ENCODE measurements at places on chromosomes 6 and 20.
A peak's percentile ranks its signal among the peaks of the same experiment; 100 is the strongest.

- no peak for DNase-seq
Measured at GRCh38 chr6:17392978-17393891, at the start of gene CAP2. TSS of gene CAP2 (plus strand) at chr6:17393595. CDS start at chr6:17421556, 27,961 bp downstream.

- DNase-seq: no peak
Measured at GRCh38 chr20:62812181-62812906, 4.5 kb upstream of the COL9A3 start.

DNA sequence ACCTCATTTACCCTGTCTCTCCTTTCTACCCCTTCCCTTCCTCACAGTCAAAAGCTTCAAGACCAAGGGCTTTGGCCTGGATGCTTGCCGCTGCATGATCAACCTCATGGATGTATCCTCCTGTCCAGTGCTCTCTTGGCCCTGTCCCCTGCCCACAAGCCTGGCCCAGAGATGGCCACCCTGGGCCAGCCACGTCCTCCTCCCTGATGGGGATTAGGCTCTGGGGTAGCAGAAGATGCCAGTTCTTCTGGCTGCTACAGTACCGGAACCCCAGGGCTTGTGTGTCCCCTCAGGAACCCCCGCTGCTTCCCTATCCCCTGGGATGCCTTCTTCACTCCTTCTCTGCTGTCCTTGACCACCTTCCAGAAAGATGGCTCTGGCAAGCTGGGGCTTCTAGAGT, 22.3 kb downstream of the CAPN11 start:
- no peak for DNase-seq

GRCh38 chr6:16544521-16544920, 216.7 kb downstream of the ATXN1 start:
- no peak for DNase-seq

GRCh38 chr6:161511447-161512095, 237.7 kb upstream of the AGPAT4 start:
- no peak for DNase-seq

DNA sequence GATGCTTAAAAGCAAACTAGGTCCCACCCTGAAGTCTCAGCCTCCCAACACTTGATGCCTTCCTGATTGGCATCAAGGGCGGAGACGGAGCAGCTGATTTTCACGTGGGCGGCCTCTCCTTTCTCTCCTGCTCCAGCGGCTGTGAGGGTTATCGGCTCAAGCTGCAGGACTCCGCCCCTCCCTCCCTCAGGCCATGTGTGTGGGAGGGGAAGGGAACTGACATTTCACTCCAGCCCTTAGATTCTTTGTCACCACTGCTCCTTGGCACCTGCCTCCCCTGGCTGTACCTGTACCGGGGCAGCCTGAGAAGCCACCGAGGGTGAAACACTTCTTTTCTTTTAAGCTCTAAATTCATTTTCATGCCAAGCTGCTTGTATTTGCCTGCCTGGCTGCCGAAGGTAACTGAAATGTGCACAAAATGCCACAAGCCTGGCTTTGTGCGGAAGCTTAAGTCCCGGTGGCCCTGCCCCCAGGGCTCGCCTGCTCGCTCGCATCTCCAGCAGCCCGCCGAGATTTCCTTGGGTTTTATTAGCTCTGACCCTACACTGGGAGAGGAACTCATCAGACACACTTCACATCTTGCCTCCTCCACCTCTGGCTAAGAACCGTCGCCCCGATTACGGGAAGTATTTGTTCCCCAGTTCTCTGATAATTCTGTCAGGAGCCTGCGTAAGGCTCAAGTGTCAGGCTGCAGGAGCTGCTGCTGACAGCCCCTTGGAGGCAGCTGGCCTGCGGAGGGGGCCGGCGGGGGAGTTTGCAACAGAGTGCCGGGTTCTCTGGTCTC, 9.6 kb upstream of the CPNE5 start:
- DNase-seq: no peak

DNA sequence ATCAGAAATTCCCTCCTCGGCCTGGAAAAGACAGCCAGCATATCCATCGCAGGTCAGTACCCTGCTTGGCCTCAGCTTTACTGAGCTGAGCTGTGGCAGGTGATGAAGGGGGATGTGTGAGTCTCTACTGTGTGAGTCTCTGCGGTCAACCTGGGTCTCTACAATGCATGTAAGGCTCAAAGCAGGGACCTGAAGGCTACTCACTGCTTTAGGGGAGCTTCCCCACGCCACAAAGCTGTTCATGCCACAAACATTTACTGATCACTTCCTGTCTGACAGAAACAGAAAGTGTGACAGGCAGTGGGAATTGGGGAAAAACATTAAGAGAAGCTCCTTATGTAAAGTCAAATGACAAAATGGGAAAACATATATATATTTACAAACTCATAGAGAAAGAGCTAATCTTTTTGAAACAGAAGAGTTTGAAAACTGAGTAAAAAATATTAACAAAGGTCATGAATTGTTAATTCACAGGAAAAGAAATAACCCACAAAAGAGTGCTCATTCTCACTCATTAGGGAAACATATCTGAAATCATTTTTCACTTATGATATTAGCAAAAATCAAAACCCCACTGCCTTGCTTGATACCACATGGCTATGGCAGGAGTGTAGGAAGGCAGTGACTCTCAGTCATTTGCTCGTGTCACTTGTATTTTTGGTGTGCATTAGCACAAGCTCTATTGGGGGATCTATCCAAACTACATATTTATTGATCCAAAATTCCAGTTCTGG, 5.8 kb downstream of the BTN3A3 start:
- peak; percentile 34 for DNase-seq

- no peak for DNase-seq
Measured at GRCh38 chr6:143620447-143620846, 57.3 kb upstream of the PHACTR2 start.

DNA sequence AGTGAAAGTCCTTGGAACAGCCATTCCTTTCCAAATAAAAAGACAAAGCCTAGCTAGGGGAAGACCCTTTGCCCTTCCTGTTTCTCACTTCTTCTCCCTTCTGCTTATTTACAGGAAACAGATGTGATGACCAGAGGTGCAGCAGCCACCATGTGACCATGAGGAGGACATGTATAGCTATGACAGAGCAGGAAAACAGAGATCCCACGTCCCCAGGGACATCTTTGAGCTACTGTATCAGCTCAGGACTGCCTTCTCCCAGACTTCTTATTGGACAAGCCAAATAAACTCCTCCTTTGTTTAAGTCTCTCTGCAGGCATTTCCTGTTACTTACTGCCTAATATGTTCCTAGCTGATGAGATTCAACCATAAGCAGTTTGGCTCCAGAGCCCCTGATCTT, 133.1 kb upstream of the MLN start:
- DNase-seq: no peak

DNA sequence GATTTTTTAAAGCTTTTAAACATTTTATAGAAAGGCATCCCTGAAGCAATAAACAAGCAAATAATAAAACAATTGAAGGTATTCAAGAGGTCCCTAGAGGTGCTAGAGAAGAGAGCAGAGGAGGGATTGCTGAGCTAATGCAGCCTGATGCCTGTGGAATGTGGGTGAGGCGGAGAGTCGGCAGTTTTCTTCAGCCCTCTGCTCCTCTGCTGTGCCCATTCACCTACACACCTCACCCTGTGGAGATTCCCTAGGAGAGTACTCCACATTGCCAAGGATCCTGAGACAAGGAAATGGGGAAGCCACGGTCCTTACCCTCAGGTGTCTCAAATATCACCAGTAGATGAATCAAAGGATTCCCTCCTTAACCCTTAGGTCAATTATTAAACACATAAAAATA, 199.8 kb upstream of the POU3F2 start:
- no peak for DNase-seq

DNA sequence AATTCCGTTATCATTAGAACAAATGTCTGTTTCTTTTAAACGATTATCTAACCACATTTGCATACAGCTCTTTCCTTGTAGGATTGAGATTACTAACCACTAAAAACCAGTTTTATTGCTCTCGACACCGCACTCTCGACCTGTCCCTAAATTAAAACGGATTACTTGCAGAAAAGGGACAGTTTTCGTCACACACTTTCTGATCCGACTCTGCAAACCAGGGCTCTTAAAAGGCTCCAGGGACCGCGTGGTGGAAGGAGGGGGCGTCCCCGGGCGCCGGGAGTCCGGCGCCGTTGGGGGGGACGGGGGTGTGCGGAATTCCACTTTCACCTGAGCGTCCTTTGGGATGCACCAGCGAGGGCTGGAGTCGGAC, 731 bp downstream of the MAK start:
- peak; percentile 24 for DNase-seq

DNA sequence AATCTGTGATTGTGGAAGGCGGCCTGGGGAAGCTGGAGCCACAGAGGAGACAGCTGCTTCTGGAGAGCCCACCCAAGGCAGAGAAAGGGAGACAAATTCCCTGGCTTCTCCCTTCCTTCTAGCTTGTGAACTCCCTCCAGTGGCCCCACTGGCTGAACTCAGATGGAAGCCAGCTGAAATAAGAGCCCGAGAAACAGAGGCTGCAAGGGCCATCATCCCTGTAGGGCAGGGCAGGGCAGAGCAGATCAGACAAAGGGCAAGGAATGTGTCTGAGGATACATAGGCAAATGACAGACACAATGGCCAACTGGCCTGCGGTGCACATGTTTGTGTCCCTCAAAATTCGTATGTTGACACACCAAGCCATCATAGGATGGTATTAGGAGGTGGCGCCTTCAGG, 25.3 kb downstream of the MDFI start:
- DNase-seq: no peak

GRCh38 chr6:148682990-148683389, 63.8 kb upstream of the UST start:
- no peak for DNase-seq

GRCh38 chr20:18754030-18754652, 59.4 kb upstream of the SCP2D1 start:
- DNase-seq: no peak

DNA sequence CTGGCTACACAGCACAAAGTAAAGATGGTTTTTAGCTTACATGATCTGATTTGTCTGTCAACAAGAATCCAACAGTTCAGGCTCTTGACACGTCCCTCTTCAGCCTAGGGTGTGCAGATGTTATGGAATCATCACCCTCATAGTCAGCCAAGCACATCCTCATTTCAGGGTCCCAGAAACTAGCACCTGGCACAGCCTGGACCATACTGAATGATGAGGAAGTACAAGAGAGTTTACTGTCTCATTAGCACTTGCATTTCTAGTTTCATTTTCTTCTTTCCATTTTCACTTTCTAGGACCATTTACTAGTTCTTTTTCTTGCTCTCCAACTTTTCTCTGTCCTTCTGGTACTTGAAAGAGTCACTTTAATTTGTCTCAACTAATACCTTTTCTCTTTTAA, 6.5 kb downstream of the RIPOR2 start:
- peak; percentile 49 for DNase-seq

- no peak for DNase-seq
Measured at GRCh38 chr20:47024461-47024937, 129.9 kb downstream of the EYA2 start.

- no peak for DNase-seq
Measured at GRCh38 chr6:30263734-30264133, 50.5 kb upstream of the TRIM26 start.

- DNase-seq: no peak
Measured at GRCh38 chr6:130000526-130001421, 17.6 kb upstream of the L3MBTL3 start.

DNA sequence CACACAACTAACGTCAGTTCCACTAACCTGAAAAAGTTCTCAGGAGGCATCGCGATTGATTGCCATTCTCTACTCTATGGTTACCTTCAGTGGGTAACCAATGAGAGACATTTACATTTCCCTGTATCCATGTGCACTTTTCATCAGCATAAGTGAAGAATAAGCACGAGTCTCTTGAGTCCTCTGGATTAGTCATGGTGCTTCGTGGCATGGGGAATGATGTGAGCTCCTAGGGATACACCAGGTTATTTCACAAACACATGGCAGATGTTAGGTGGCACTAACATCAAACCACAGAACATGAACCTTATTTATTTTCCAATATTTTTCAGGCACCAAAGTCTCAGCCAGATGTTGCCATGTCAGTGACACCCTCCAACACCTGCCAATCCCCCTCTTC, 64.0 kb downstream of the FYN start:
- no peak for DNase-seq

DNA sequence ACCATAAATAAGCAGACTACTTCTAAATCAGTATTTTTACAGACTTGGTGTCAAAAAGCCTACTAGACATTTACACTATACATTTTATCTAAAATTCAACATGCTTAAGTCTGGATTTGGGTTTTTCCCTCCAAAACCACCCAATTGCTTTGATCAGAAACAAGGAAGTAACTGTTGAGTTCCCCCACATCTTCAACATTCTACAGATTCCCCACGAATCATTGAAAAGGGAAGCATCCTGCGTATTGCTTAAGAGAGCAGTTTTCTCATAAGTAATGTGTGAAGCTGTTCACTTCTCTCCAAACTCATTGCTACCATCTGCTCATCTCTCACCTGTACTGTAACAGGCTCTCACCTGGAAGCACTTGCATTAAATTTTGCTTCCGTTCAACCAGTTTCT, 36.4 kb upstream of the RNF144B start:
- DNase-seq: no peak

DNA sequence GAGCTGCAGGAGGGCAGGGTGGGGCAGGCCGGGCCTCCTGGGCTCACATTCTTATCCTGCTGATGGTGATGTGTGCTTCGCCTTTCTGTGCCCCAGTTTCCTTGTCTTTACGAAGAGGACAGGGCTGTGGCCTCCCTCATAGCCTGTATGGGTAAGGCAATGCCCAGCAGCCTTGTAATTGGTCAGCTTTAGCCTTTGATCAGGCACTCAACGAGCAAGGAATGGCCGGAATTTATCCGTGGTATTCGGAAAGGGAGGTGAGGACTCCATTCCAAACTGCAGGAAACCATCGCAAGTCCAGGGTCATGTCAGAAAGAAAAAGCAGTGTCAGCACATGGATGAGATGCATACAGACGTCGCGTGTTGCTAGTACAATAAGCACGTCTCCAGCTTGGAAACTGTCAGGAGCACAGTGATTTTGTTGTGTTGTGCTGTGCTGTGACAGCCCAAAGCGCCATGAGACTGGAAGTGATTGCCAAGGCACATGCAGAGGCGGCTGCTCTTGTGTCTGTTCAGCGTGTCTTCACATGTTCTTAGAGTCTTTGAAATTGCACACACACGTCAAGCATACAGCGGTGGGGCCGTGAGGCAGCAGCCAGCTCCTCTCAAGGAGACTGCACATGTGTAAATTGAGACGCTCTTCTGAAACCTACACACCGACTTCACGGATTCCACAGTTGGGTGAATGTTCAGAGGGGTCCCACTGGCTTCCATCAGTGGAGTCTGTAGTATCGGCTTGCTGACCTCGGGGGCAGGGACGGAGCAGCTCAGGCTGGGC, 6.2 kb downstream of the SS18L1 start:
- DNase-seq: no peak

- DNase-seq: no peak
Measured at GRCh38 chr6:169798764-169799473, 47.5 kb downstream of the ERMARD start.

DNA sequence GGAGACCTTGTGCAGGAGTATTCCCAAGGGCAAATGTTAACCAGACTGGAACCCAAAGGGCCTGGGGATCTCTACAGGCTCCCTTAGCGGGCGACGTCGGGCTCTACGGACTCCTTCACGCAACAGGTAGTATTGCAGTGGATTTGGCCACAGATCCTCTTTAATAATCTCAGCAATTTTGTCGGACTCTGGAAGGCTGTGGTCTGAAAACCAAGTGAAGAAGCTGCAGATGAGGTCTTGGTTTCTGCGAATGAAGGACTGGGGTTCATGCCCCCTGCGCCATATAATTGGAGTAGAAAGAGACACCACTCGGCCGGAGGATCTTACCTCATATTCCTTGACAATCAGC, 1.3 kb downstream of the TSPYL1 start:
- DNase-seq: no peak

- DNase-seq: no peak
Measured at GRCh38 chr6:136087986-136088385, 162.1 kb downstream of the MTFR2 start.

Measured in activated naive CD4-positive, alpha-beta T cell treated with anti-CD3 and anti-CD28 coated beads, Interleukin-2, amount 10 ng/mL, durations not matched to agents 7 days and 5 days (primary cell).